ENCODE measurements at places on chromosomes 4 and X.

DNA sequence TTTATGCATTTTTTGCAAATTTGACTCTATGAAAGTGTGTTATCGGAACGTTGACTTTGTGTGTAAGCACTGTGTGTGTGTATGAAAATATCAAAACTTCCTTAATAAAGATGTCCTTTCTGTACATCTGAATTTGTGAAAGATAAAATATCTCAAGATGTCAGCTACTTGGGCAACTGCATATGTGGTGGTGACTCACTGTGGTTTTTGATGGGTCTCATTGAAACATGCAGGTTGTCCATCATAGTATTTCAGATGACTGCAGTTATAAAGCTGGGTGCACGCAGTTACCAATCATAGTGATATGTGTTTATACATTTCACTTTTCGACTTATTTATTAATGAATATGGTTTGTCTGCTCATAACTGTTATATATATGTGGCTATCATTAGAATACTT lies 19.7 kb upstream of the BBS12 start:
- no peak for DNase-seq

DNA sequence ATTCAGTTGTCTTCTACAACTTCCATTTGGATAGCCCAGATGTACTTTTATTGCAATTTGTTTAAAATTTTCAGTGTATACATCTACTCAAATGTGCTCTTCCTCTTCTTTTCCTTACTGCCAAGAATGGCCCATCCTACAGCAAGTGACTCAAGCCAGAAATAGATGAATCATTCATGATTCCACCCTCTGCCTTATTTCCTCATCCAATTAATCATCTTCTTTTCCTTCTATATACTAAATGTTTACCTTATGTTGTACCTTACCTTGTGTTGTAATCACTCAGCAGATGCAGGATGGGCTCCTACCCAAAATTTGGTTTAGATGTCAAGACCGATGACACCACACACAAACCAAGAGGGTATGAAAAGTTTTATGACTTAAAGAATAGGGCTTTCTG lies 437.8 kb downstream of the GRXCR1 start:
- no peak for DNase-seq

GRCh38 chr4:82951196-82951595 lies 50.7 kb downstream of the THAP9 start:
- no peak for DNase-seq

DNA sequence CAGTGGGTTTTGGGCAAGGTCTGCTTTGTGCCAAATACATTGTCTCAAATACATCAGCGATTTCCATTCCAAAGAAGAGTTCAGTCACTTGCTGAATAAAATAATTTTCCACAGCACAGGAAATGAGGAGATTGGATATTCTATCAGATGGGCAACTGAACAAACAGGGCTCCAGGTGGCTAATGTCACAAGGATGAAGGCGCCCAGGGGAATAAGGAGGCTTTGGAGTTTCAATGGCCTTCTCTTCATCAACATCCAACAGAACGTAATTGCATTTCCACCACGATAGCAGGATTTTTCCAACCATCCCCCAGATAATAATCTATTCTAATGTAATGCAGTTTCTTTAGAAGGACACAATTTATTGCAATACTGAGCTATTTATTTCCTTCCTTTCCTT lies 104.7 kb upstream of the KLHL13 start:
- no peak for DNase-seq

DNA sequence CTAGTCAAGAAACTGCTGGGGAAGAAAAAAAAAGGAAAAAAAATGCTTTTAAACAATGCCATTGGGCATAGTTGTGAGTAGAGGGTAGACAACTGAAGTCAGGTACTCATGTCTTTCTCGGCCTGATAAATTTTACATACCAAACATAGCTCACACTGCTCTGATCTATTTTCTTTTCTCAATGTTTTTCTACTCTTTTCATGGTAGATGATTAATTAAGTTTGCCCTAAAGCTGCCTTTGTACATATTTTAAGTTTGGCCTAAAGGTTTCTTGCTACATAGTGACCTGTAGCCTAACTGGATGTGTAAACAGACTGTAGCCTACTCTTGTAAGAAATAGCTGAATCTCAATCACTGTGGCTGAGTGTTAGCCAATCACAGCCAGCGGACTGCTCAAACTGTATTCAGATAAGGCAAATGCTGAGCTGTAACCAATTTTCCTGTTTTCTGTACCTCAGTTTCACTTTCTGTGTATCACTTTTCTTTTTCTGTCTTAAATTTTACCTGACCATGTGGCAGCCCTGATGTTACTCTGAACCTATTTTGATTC lies 121.0 kb downstream of the PCDH10 start:
- no peak for DNase-seq

DNA sequence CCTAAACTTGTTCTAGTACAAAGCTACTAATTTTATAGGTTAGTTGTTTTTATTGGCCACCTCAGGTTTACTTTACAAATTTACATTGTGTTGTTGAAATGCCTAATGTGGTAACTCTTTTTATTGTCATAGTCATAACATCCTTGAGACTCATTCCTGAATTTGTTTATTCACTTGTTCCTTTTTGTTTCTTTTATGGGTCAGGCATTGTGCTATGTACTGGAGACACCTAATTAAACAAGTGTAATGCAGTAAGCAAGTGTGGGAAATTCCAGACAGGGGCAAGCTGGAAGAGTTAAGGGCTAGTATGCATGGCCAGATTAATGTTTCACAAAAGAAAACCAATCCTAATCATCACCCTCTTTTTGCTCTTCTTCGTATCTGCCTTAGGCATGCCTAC lies 30.5 kb upstream of the TTC29 start:
- no peak for DNase-seq

GRCh38 chr4:40594261-40595178 lies 35.1 kb downstream of the RBM47 start:
- DNase-seq = no peak

DNA sequence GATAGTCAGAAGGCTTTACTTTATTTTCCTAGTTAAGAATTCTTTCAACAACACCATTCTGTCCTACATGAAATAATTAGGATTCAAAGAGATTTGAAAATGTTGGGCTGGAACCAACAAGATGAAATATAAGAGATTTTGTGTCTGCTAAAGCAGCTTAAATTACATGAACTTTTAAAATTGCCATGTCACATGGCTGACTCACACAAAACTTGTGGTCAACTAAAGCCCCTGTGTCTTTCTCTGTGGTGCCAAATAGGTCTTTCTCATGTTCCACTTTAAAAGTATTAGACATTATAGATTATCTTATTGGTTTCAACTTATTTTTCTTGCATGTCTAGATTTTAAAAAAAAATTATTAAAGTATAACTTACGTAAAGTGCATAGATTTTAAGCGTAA lies 60.8 kb upstream of the FHL1 start:
- no peak for DNase-seq

GRCh38 chrX:8927701-8928100 lies 106.2 kb downstream of the FAM9B start:
- no peak for DNase-seq

DNA sequence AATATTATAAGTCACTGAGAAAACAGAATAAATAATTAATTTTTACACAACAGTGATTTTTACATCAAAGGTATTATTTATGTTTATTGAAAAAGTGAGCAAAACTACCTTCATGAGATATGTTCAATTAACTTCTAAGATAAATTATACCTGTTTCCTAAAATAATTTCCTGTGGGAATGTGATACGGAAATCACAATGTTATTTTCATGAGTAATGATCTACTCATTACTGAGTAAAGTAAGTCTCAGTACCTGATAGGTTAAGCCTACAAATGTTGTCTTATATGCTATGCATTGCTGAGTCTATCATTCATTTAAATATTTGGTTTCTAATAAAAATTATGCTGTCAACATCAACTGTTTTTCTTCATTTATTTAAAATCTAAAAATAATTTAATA lies 324.0 kb downstream of the STPG2 start:
- no peak for DNase-seq

- no peak for DNase-seq
Observed at GRCh38 chr4:40971338-40971737, 221.6 kb downstream of the NSUN7 start.

DNA sequence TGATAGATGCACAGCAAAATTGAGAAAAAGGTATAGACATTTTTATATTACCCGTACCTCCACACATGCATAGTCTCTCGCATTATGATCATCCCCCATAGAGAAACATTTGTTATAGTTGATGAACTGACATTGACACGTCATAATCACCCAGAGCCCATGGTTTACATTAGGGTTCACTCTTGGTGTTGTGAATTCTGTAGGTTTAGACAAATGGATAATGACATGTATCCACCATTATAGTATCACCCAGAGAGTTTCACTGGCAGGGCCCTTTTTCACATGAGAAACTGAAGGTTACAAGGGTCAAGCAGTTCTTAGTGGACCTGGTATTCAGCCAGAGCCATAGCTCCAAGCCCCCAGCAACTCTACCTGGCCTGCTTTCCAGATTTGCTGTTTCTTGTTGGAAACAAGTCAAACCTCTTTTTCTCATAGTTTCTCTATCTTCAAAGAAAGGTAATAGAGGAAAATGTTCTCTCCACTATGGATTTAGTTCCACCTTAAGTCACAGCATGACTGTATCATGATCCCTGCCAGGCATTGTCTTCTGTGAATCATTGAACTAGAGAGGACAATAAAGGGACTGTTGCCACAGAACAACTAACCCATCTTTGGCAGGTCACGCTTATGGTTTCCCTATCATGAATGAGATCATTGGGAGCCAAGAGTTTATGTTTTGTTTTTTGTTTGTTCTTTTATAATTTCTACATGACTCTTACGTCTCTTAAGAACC lies 64.0 kb downstream of the HHIP start:
- no peak for DNase-seq

DNA sequence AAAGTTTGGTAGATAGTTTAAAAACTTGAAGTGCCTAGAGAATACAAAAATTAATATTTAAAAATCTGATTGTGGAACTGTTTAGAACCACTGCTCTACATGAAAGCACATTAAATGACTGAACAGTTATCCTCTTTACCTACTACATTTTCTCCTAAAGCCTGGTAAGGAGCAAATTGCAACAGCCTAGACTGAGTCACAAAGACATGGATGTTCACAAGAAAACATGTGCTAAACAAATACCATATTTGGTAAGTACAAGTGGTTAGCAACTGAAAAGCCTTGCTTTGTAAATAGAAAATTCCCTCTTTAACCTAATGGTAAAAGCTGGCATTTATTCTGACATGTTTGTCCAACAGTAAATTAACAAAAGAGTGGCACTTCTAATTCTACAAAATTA lies 203.1 kb downstream of the FBXO8 start:
- DNase-seq = no peak

DNA sequence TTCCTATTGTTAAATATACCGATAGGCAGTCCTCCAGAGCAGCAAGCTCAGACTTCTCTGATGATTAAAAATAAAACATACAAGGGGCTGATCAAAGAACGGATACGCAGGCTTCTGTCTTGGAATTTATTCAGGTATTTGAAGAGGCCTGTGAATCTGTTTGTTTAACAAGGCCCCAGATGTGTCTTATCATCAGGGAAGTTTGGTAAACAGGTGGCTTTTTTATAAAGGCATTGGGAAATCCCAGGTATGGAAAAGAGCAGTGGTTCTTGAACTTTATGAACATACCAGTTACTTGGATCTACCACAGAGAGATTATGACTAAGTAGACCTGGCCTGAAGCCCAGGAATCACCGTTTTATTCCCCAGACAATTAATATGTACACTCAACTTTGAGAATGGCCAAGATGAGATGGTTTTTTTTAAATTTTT lies 47.9 kb downstream of the SOWAHB start:
- DNase-seq = peak; percentile 2

DNA sequence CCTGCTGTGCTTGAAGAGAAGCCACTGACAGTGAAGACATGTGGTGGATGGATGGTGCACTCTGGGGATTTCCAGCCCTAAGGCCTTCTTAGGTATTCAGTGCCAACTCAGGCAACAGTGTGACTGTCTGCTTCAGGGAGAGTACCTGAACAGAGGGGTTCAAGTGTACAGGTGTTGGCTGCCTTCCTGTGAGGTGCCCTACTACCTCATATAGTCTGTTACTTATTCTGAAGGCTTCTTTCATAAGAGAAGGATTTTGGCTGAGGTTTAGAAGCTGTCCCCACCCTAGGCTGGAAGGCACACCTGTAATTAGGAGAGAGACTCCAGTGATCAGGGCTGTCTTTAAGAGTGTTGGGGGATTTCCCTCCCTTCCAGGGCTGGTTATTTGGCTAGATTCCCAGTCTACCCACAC lies 1.8 kb downstream of the FTHL17 start:
- DNase-seq = no peak

DNA sequence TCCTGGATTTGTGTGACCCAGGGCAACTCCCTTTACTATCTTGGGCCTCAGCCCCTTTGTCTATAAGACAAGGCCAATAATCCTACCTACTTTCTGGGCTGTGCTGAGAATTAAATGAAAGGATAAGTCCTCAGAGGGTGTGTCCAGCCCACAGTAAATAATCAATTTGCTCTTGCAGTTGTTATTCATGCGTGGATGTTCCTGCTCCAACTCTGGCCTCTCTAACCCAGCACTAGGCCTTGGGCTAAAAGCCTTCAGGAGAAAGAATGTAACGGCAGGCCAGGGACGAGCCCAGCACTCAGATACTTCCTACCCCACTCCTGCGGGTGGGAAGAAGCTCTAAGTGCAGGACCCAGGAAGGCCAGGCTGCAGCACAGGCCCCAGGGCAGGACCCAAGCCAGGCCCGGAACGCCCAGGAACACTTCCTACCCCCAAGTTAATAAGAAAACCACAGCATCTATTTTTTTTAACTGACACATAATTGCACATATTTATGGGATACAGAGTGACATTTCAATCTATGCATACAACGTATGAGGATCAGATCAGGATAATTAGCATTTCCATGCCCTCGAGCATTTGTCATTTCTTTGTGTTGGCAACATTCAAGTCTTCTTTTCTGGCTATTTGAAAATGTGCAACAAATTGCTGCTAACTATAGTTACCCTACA lies 179.6 kb upstream of the RBPJ start:
- no peak for DNase-seq

GRCh38 chr4:93834249-93835066 lies 5.9 kb downstream of the ATOH1 start:
- no peak for DNase-seq

GRCh38 chr4:100926039-100926717 lies 408.4 kb upstream of the EMCN start:
- DNase-seq = no peak

- DNase-seq = no peak
Observed at GRCh38 chr4:2075171-2075986, 16.3 kb downstream of the NAT8L start.

DNA sequence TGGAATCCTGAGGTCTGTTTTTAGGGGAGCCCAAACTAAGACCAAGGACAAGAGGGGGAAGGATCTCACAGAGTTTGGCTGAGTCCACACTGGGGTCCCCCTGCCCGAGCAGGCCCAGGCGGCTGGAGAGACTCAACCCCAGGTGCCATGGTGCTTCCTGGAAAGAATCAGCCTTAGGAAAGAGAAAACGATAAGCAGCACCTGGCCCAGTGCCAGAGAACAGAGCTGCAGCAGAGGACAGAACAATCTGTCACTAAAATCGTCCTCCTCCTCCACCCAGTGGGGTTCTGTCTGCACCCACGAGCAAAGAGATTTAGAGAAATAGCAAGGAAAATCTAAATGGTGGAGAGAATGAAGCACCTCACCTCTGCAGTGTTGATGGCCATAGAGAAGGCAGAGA lies 470.5 kb downstream of the BCOR start:
- DNase-seq = no peak
